ENCODE measurements at places on chromosomes 1 and 21.

DNA sequence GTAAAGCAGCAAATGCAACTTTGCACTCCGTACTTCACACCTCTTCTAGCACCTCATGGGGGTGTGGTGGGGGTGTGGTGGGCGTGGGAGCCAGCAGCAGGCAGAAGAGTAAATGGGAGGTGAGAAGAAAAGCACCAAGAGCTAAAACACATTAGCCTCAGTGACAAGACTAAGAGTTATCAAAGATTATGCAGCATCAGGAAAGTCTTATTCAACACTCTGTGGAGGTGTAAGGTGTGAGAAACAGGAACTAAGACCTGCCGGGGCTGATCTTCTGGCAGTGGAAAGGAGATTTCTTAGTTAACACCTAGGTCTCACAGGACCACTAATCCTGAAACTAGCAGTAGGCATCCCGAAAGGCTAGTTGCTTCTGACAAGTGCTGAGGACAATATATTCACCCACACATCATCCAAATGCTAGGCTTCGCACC is 9.9 kb downstream of the TGFBR3 start:
- DNase-seq = no peak

GRCh38 chr21:44918107-44918470 is 2.6 kb downstream of the ITGB2 start:
- DNase-seq = no peak

DNA sequence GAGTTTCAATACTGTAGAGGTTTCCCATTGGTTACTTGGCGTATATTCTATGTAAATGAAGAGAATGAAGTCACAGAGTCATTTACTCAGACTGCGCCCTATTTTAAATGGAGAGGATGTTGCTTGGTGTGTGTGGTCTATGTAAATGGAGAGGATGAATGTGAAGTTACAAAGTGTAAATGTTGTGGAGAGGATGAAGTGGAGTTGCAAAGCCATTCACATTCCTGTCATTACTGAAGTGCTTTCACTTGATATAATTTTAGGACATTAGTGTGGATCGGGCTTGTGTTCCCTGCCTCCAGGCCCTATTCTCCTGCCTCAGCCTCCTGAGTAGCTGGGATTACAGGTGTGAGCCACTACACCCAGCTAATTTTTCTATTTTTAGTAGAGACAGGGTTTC is 99.4 kb upstream of the CACYBP start:
- no peak for DNase-seq

DNA sequence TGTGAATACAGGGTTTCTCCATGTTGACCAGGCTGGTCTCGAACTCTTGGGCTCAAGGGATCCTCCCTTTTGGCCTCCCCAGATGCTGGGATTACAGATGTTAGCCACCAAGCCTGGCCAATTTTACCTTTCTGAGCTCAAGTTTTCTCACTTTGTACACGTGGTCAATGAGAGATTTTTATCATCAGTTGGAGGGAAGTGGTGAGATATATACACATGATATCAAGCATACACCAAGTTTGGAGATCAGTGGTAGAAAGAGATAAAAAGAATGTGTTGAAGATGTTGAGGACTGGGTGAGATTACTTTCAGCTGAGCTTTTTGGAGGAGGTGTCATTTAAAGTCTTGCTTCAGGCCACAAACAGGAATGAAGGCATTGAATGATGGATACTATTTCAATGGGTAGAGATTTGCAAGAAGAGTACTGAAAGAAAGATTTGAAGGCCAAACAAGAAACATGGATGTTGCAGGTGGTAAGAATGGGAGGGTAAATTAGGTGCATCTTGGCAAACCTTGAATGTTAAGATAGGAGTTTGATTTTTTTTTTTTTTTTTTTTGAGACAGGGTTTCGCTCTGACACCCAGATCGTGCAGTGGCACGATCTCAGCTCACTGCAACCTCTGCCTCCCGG is 3.0 kb upstream of the SESN2 start:
- peak; percentile 68 for DNase-seq

DNA sequence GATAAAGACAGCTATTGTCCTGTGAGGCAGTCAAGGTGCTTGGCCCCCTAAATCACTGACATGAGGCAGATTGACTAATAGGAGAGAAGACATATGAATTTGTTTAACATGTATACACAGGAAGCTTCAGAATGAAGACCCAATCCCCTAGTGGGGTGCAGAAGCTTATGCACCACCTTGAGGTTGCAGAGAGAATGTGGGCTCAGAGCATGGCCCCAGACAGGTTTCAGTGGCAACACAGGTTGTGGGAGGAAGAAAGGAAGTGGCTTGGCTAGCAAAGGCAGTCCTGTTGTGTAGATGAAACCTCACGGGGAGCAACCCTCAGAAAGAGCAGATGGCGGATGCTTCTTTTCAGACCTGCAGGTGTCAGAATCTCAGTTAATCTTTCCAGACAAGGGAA is 37.0 kb upstream of the PARP1 start:
- peak; percentile 75 for DNase-seq

GRCh38 chr21:37496972-37497371 is 130.4 kb downstream of the DYRK1A start:
- DNase-seq = no peak

DNA sequence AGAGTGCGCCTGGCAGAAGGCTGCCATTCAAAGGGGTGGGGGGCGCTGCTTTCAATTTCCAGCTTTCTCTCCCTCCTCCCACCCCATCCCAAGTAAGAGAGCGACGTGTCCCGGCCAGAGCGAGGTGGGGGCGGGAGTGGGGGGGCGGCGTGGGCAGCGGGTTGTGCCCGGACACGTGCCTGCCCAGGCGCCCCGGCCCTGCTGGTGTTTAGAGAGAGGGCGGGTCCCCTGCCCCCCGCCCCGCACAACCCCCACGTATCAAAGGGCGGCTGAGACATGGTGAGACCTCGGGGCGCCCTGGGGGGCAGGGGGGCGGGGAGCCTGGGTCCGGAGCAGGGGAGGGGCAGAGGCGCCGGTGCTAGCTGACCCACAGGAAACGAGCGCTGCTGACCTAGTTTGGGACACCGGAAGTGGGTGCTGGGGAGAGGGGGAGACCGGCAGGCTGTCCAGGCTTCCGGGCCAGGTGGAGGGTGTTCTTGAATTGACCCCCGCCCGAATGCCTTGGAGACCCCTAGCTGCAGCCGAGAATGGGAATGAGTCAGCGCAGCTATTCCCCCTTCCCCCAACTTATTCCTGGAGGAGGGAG is 1.3 kb downstream of the ZBTB7B start:
- no peak for DNase-seq

DNA sequence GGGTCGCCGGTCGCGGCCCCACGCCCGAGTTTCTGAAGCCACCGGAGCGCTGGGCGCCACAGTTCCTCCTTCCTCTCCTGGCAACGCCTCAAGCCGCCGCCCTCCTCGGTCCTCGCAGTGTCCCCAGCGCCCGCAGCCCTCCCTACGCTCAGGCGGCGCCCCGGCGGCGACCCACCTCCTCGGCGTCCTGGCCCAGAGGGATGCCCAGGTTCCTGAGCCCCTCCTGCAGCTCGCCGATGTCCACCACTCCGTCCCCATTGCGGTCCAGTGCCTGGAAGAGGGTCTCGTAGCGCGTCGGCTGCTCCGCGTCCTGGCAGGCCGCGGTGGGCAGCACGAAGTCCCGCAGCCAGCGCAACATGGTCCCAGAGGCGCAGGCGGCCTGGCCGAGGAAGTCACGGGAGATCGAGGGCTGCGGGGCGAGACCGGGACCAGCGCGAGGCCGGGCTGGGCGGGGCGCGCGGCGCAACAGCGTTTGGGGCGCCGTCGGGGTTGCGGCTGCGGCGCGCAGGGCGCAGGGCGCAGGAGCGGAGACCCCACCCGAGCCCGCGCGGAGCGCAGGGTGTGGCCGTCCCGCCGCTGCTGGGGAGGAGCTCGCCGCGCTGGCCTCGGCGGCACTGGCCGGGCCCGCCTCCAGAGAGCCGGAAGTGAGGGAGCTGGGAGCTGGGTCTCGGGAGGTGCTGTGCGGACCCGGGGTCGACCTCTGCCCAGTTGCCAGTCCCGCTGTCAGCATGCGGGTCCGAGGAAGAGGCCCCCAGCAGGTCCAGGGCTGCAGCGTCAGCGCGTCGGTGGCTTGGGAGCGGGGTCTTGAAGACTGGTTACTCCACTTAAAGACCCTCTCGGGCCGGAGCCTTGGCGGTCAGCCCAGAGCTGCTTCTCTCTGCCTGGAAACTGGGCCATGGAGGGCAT is at the start of gene SLC25A24:
TSS of gene SLC25A24 (minus strand) at position 563 of the 906 bp plus-strand sequence. CDS start at position 358, 205 bp downstream.
- peak; percentile 76 for DNase-seq

DNA sequence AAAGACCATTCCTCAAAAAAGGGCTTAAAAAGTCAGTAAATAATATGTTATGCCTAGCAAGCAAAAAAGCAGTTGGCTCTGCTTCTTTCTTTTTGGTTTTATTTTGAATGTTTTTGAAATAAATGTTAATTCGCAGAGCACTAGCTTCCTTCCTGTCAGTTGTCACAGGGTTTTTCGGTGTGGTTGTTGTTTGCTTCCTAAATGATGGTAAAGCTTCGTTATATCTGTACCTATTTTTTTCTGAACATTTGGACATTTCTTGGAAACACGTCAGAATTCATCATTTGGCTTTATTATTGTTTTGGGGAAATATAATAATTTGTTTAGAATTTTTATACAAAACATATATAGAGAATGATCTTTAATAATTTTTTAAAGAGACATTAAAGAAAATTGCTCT is 351.9 kb upstream of the SGIP1 start:
- no peak for DNase-seq

GRCh38 chr1:56525489-56526041 is 53.8 kb downstream of the PLPP3 start:
- DNase-seq = no peak

DNA sequence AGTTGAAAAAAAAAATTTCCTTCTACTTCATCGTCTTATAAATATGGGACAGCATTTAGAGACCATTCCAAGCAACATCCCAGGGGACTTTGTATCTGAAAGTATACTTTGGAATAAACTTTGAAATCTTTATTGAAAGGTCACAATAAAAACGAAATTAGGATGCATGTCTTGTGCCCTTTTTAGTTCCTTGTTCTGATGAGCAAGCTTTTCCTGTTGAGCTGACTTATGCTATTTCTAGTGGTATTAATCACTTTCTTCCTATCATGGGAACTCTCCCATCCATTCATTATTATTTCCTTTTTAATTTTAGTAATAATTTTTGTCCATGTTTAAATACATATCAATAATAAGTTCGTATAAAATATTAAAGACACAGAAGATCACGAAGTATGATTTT is 4.0 kb upstream of the GBP2 start:
- DNase-seq = no peak

GRCh38 chr1:117828201-117828600 is 101.2 kb downstream of the GDAP2 start:
- DNase-seq = no peak

DNA sequence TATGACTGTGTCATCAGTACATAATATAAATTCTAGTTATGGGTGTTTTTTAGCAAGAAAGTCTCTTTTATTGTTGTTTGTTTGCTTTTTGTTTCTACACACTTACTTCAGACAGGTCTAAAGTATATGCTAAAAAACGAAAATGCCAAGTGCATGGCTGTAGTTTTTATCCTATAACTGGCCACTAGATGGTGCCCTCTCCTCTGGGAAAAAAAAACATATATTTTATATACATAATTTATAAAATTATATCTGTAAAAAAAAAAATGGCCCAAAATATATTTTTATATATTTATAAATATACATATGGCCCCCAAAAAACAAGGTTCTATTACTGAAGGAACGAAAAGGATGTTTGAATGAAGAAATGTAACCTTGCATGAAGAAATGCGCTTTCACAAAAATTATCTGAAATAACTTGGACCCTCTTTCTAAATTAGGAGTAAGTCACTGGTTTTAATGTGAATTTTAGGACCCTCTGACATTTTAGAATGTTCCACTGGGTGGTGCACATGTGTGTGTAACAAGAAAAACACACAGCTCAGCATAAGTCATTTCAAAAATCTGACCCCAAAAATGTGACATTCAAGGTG is 93.5 kb downstream of the TTLL7 start:
- DNase-seq = peak; percentile 24

DNA sequence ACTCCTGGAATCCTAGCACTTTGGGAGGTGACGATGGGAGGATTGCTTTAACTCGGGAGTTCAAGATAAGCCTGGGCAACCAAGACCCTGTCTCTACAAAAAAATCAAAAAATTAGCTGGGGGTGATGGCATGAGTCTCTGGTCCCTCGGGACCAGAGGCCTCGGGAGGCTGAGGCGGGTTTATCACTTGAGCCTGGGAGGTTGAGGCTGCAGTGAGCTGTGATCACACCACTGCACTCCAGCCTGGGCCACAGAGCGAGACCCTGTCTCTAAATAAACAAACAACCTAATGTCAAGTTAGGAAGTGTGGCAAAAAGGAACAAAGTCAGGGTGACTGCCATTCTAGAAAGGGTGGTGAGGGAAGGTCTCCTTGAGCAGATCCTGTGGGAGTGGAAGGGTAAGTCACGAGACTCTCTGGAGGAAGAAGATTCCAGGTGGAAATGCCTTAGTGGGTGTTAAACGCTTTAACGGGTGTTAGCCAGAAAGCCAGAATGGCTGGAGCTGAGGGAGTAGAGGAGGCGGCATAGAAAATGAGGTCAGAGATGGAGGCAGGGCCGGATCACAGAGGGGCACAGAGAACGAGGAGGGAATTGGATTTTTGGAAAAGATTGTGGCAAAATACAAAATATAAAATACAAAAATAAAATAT is 62.2 kb upstream of the ATP5PO start:
- no peak for DNase-seq

GRCh38 chr1:61672376-61672775 is 52.6 kb downstream of the TM2D1 start:
- DNase-seq = no peak

DNA sequence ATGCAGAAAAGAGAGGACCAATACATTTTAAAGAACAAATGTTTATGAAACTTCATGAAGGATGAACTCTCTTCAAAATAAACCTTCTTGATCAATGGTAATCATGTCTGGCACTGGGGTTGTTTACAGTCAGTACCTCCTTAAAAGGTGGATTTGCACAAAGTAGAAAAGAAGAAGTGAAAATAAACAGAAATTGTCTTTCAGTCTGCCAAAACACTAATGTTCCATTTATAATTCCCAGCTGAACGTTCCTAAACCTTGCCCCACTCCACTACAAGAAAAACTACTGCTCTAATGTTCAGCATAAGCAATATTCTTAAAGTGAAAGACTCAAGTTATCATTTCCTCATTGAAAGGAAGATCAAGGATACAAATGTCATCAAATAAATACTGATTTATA is 86.2 kb downstream of the EIF4G3 start:
- no peak for DNase-seq

DNA sequence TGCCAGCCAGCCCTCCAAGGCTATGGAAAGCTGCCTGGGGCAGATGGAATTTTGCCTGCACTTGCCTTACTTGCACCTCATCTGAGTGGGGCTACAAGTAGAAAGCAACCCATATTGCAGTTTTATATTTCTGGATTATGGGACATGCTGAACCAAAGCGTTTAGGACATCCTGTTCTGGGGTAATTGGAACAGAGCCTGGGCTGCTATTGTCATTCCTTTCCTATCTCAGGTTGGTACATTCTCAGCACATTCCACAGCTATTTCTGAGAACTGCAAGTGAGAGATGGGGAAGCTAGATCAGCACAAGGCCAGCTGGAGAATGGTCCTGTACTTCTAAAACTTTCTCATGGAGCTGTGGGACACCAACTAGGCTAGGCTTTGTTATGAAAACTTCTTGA is 713.8 kb downstream of the KCNT2 start:
- no peak for DNase-seq

GRCh38 chr1:160973491-160973890 is 18.9 kb upstream of the ITLN2 start:
- no peak for DNase-seq

- DNase-seq = no peak
Measured at GRCh38 chr21:27306791-27307775, 340.2 kb upstream of the ADAMTS5 start.
